Caki2 (cell line): ENCODE measurements at places on chromosomes 11 and 22.
A peak's percentile ranks its signal among the peaks of the same experiment; 100 is the strongest.

DNA sequence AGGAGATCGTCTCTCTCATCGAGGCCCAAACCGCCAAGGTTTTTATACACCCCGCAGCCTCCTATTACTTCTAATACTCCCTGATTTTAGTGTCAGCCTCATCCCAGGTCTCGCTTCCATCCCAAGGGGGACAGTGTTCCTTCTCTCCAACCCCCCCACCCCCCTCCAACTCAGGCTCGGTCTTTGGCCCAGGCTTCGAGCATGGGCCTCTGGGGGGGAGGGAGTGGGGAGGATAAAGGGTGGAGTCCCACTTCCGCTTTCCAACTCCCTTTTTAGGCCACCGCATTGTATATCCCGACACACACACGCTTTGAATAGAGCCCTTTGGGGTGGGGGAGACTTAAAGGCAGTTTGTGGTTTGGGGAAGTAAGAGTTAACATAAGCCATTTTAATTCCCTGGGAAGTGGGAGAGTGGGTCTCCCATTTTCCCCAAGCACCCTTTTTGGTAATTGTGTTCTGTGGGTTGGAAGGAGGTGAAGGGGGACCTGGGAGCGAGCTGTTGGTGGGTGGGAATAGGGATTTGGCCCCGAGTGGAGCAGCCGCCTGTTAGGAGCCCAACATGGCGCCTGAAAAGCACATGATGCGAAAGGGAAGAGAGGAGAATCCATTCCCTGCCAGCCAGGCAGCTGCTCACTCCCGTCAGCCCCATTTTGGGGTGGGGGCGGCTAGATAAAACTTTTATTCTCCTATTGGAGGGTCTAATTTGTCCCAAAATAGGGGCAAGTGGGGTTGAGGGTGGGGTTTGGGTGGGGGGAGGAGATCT lies 844 bp downstream of the PCF11 start:
- peak; percentile 52 for DNase-seq

DNA sequence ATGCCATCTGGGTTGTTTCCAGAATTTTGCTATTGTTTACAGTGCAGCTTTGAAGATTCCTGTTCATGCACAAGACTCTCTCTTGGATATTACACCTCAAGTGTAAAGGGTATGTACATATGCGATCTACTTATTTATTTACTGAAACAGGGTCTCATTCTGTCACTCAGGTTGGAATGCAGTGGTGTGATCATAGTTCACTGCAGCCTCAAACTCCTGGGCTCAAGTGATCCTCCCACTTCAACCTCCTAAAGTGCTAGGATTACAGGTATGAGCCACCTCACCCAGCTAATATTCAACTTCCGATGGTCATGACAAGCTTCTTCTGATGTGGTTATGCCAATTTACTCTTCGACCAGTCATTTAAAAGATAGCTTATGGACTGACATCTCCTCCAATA lies 158.1 kb upstream of the PITPNB start:
- DNase-seq, result no peak

GRCh38 chr11:110901441-110901840 lies 189.2 kb upstream of the ARHGAP20 start:
- DNase-seq, result no peak

GRCh38 chr11:834371-835316 lies 1.9 kb downstream of the CD151 start:
- peak; percentile 98 for DNase-seq

DNA sequence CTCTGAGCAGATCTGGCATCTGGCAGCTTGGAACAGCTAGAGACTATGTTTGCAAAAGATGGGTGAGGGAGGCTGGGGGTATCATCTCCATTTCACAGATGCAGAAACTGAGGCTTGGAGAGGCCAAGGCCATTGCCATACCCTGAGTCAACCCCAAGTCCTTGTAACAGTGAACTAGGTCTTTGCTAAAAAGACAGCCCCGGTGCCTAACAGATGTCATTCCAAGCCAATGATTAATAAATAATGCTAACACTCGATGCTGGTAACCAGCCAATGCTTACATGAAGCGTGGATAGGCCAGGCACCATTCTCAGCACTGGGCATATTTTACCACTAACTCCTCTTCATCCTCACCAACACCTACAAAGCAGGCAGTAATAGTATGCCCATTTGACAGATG lies 164.0 kb downstream of the MN1 start:
- no peak for DNase-seq
